ENCODE measurements at places on chromosomes 4 and X.

DNA sequence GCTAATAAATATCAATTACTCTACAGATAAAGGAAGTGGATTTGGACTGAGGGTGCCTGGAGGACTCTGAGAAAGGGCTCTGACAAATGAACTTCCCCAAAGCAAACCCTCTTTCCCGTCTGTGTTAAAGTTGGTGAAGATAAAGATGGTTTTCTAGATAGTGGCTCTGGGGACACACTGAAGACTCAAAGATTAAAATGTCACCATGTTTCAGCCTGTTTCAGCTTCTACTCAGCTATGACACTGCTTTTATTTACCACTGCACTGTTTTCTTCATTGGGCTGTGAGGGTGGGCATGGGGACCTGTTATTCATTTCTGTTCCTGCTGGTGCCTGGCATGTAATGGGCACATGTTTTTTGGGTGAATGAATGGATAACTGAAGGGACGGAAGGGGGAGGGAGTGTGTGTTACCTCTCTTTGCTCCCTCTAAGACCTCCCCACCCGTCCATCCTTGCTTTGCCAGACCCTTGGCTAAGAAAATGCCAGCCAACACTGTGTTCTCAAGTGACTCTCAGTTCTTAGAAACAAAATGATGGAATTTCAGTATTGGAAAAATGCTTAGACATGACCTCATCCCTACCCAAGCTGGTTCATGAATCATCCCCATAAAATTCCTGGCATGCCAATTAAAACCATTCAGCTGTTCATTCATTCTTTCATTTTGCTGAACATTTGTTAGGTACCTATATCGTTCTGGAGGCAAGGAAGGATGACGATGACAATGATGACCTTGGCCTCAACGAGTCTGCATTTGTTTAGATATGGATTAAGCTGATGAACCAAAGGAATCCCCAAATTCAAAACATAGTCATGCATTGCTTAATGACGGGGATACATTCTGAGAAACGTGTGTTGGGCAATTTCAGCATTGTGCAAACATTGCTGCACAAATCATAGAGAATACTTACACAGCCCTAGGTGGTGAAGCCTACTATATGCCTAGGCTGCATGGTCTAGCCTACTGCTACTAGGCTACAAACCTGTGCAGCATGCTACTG is 13.4 kb upstream of the STK32B start:
- no peak for DNase-seq

DNA sequence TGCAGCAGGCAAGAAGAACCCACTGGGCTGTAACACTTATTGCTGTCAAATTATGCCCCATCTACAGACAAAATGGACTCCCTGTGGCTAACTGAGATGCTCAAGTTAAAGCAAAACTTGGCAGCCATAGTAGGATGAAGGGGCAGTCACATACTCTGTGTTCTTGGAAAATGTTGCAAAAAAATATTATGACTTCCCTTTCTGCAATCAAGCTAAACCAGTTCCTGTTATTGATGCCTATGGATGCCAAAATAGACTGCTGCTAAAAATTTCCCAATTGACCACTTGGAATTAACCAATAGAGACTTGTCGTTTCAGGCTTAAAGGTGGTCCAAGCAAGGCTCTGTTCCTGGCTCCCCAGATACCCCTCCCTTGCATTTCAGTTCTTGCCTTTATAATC is 49.5 kb downstream of the IQCM start:
- no peak for DNase-seq

GRCh38 chr4:78721747-78722146 is 54.4 kb upstream of the BMP2K start:
- no peak for DNase-seq

DNA sequence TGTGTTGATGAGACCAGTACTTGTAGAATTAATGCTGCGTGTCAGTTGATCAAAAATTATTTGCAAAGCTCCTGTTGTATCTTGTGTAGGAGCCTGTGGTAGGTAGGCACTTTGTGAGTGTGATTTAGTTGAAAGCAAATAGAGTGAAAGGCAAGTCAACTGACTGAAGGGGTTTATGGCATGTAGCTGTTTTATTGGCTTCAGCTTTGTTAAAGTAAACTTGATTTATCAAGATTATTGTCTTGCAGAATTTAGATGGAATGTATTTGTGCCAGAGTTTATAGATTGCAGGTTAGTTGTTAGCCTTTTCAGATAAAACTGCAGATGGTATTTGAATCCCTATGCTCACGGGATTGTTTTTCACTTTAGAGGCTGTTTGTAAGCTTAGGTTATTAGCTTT is 128.0 kb downstream of the FRAS1 start:
- no peak for DNase-seq

GRCh38 chr4:53981567-53981966 is 82.8 kb downstream of the CHIC2 start:
- no peak for DNase-seq

- peak; percentile 47 for DNase-seq
Measured at GRCh38 chr4:101282076-101282844, 65.1 kb downstream of the PPP3CA start.

GRCh38 chr4:88439161-88439760 is 17.7 kb upstream of the HERC5 start:
- DNase-seq: no peak

GRCh38 chrX:152823657-152824056 is 6.9 kb downstream of the CETN2 start:
- no peak for DNase-seq

DNA sequence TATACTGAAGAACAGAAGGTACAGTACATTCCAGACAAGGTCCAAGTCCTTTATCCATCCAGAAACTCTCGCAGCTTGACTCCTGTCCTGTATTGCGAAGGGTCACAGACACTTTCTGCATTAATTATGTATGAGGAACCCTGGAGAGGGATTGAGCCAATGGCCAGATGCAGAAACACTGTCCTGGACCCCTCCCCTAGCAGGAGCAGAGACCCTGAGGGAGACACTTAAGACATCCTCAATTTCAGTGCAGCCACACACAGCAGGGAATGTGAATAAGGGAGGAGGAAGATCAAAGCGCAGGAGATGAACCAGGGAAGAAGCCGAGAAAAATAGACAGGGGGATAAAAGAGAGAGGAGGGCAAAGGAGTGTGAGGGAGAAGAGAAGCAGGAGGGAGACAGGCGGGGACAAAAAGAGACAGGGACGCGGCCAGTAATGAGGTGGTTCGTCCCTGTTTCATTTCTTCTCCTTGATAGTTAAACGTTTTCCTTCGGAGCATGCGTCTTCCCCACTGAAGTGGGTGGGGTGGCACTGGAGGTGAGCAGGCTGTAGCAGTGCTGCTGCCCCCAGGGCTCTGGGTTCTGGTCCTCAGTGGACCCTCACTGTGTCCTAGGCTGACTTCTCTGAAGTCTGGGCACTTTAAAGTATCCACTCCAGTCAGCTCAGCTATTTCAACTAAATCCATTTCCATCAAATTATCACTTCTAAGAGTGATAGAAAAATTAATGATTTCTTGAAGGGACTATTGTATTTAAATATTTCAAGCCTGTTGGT is 356.4 kb upstream of the NOCT start:
- no peak for DNase-seq

GRCh38 chr4:127486248-127486647 is 146.5 kb upstream of the INTU start:
- no peak for DNase-seq

DNA sequence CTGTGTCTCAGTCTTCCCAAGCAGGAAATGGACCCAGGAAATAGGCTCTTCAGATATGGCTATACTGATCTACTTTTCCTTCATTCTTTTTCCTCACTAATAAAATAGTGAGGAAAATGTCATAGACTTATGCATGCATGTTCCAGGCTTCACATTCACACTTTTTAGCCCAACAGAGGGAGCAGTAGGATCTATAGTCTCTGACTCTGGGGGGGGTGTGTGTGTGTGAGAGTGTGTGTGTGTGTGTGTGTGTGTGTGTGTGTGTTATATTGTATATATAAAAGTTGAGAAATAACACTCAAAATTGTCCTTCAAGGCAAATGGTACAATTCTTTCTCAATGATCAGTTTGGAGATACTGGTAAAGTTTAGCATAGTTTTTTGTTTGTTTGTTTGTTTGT is 297.2 kb upstream of the GALNT7 start:
- no peak for DNase-seq

- no peak for DNase-seq
Measured at GRCh38 chr4:70818173-70818855, 21.4 kb downstream of the GRSF1 start.

GRCh38 chr4:69066945-69067344 is 29.3 kb upstream of the UGT2B7 start:
- no peak for DNase-seq

DNA sequence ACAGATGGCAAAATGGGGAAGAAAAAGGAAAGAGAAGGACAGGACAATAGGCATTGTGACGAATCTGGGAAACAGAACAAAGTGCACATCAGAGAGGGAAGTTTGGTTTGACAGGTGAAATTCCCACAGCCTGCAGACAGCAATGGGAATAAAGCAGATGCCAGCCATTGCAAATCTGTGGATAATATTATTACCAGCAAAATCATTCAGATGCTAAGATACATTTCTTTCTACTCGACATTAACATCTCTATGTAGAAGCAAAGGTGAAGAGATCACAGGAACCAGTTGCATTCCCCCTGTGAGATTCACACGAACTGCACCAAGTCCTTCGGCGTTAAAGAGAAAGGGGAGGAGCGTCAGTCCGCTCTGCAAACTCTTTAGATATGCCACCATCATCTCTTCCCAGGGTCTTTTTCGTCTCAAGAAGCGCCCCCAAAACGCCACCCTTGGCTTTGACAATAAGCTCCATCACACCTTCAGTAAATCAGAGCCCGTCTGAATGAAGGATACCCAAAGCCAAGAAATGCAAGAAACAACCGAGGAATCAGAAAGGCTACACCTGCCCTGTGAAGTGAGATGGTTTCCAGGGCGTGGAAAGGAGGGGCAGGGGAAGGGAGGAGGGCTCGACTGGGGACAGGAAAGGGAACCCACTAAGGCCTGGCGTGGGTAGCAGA is 1.9 kb downstream of the NEUROG2 start:
- DNase-seq: no peak

DNA sequence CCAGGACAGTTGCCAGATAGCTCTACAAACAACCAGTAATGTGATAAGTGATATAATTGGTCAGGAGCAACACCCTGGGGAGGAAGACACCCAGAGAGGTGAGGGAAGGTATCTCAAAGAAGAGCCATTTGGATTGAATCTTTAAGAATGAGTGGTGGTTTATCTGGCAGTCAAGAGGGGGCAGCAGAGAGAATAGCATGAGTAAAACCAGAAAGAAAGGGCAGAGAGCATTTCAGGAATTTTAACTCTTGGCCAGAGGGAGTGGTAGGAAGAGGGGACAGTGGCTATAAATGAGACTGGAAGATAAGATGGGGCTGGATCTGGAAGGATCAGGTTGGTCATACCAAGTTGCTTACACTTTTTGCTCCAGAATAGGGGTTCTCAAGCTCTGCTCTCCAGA is 5.9 kb upstream of the SEPTIN6 start:
- DNase-seq: no peak

DNA sequence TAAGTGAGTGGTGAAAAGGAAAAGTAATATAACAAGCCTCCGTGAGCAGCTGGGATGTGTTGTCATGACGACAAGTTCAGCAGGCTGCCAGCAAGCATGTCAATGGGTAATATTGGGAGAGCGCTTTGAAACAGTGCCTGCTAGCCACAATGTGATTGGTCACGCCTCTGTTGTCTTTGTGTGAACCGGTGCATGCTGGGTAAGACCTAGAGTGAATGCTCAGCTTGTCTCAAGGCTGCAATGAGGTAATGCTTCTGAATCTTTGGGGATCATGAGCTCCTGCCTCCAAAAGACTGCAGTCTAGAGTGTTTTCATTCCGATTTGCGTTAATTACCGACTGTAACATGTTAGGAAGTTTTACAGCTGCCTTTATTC is 54.9 kb downstream of the STOX2 start:
- no peak for DNase-seq

GRCh38 chr4:105106426-105106825 is 40.2 kb upstream of the TET2 start:
- DNase-seq: no peak

- DNase-seq: no peak
Measured at GRCh38 chr4:90074322-90074886, 52.8 kb upstream of the CCSER1 start.

DNA sequence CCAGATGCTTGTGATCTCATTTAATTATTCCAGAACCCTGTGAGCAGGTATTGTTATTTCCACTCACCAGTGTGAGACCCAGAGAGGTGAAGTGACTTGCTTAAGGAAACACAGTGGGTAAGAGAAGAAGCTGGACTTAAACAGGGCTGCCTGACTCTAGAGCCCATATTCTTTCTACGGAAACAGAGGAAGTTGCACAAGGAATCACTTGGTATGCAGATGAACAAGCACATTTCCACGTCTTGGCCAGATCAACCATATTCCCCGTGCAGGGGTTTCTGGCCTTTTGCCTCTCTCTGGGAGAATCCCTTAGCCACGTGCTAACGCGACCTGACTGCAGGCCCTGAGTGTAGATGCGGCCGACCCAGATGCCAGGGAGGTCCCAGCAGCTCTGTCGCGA is 195.5 kb upstream of the ATP6AP2 start:
- no peak for DNase-seq

- peak; percentile 80 for DNase-seq
Measured at GRCh38 chrX:1462596-1463251, 10.0 kb upstream of the ASMTL start.

GRCh38 chr4:1215141-1216075 is 33.5 kb downstream of the CTBP1 start:
- DNase-seq: no peak

DNA sequence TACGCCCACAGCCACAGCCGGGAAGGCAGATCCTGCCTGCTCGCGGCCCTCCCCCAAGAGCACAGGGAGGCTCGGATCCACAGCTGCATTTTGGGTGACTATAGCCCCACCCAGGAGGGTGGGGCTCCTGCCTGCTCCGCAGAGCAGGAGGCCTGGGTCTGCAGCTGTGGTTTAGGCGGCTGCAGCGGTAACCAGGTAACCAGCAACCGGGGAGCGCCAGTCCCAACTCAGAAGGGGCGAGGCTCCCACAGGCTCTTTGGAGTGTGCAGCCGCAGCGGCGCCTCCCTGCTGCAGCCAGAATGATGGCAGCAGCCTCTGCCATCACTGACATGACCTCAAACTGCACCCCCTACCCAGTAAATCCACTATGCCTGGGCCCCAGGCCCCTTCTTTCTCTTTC is 148.0 kb upstream of the F9 start:
- DNase-seq: no peak

- DNase-seq: no peak
Measured at GRCh38 chrX:22246620-22247019, 26.1 kb upstream of the CBLL2 start.

- DNase-seq: no peak
Measured at GRCh38 chr4:176002007-176002613, 63.5 kb upstream of the WDR17 start.

DNA sequence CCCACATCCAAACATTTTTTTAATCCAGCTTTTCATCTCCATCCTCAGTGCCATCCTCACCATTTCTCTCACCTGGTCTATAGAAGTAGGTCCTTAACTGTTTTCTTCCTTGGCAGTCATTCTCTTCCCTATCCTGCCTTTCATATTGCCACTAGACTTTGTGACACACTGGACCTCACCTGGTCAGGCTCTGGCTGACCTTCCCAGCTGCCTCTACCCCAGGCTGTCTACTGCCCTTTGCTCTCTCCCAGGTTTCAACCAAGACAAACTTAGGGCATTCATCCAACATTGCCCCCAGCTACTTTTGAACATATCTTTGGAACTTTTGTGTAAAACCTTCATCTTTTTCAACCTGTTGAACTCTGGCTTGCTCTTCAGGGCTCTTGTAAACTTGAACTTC is 39.8 kb downstream of the TRAPPC11 start:
- no peak for DNase-seq

- DNase-seq: no peak
Measured at GRCh38 chr4:36990128-36990872, 254.2 kb upstream of the NWD2 start.
